Epithelial cell of esophagus (primary cell): ENCODE measurements at places on chromosomes 2 and 18.

GRCh38 chr2:239563561-239563960 lies 162.7 kb upstream of the HDAC4 start:
- no peak for DNase-seq

DNA sequence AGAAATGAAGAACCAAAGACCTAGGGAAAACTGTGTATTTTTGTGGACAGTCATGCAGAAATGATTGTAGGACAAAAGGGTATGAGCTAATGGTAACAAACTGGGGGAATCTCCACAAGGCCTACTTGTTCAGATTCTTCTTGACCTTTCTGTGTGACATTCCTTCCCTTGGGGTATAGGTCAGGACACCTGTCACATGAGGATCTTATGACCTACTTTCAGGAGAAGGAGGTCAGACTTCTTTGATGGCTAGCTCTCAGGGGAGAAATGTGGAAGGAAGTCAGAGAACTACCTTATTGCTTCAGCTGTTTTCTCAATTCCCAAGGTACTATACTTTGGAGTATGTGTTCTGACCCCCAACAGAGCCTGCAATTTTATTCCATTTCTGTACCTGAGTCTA lies 40.7 kb upstream of the TANK start:
- no peak for DNase-seq

DNA sequence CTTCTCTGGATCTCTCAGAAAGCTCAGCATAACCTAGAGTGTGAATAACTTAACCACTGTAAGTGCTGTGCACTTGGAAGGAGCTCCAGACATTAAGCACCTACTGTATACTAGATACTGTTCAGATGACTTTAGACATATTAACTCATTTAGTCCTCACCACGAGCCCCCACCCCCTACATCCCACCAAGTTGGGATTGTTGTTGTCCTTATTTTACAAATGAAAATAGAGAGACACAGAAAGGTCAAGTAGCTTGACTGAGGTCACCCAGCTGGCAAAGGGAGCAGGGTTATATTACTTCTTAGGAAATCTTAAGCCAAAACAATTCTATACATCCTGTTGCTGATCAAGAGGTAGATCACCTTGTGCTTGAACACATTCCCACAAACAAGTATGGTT lies 234.2 kb upstream of the SMAD2 start:
- no peak for DNase-seq

- DNase-seq: no peak
These were observed 129.4 kb downstream of the TCF4 start for GRCh38 chr18:55458456-55459203.

DNA sequence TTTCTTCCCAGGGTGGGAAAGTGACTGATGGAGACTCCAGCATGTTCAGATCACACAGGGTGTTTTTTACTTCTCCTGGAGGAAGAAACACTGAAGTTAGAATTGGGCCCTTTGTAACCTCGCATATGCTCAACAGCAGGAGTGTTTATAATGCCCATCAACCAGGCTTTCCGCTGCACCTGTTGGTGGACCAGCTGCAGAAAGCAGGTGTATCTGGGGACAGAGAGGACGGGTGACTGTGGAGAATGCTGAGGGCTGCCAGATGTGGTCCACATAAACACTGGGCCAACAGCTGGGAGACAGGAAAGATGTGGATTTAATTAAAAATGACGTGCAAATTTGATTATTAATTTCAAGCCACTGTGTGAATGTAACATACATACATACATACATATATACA lies 335.5 kb upstream of the SPRED2 start:
- DNase-seq: no peak

DNA sequence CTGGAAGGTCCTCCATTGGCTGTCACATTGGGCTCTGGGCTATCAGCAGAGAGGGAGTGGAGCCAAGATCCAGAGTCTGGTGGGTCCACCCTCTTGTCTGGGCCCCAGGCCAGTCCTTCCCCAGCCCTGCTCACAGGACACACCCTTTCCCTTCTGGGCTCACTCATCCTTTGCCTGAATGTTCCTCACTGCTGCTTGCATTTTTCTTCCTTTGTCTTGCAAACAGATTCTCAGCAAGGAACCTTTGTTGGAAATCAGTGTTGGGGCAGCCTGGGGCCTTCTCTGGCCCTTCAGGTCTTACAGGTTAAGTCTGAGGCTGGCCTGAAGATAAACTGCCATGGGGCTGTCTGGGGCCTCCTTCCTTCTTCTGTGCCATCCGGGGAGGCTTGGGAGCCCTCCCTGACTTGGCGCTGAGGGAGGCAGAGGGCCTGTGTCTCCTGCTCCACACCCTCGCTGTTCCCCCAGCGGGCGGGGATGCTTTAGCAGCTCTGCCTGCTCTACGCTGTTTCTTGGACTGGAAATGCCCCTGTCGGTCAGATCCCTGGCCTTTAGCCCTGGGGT lies 11.5 kb upstream of the CELF4 start:
- DNase-seq: no peak
